Activated gamma-delta T cell treated with anti-CD3 and anti-CD28 coated beads, Interleukin-2, amount 50 U/mL, for 16 hours (primary cell): ENCODE measurements at places on chromosomes 4 and X.

GRCh38 chr4:74772783-74773182 is 21.5 kb downstream of the BTC start:
- DNase-seq, result no peak

DNA sequence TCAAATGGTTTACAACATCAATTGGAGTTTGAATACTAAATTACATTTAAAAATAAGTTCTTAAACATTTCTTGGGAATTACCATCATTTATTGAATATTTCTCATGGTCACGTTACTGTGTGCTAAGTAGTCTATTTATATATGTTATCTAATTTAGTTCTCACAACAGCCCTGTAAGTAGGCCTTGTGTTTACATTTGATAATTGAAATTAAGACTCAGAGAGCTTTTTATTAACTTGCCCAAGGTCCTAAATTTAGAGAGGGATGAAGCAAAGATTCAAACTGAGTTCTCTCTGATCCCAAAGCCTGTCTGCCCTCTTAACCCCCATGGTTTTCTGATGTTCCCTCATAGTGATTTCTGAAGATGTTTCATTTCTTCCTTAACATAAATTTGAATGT is 103.7 kb downstream of the CEP135 start:
- no peak for DNase-seq

DNA sequence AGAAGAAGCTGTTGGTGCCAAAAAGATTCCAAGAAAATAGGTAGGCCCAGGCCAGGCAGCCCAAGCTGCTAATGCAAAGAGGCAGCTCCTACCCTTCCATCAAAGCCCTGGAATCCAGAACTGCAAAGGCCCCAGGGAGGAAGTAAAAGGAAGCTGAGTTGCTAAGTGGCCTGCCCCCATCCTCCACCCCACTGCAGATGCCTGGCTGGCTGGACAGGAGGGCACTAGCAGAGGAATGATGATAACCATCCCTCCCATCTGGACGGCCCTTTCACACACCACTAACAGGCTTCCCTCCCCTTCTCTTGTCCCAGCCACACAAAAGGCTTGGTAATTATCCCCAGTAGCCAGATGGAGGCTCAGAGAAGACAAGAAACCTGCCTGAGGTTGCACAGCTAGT is 32.4 kb upstream of the PJA1 start:
- DNase-seq, result no peak

DNA sequence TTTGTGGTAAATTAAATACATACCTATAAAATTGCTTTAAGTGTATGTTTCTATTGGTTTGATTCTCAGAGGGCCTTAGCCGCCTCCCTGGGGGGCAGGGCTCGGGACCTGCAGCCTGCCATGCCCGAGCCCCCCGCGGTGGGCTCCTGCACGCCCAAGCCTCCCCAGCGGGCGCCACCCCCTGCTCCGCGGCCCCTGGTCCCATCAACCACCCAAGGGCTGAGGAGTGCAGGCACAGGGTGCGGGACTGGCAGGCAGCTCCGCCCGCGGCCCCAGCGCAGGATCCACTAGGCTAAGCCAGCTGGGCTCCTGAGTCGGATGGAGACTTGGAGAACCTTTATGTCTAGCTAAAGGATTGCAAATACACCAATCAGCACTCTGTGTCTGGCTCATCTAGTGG is 108.3 kb upstream of the INPP4B start:
- DNase-seq, result no peak

GRCh38 chr4:134727696-134728095 is 526.1 kb upstream of the PABPC4L start:
- no peak for DNase-seq

DNA sequence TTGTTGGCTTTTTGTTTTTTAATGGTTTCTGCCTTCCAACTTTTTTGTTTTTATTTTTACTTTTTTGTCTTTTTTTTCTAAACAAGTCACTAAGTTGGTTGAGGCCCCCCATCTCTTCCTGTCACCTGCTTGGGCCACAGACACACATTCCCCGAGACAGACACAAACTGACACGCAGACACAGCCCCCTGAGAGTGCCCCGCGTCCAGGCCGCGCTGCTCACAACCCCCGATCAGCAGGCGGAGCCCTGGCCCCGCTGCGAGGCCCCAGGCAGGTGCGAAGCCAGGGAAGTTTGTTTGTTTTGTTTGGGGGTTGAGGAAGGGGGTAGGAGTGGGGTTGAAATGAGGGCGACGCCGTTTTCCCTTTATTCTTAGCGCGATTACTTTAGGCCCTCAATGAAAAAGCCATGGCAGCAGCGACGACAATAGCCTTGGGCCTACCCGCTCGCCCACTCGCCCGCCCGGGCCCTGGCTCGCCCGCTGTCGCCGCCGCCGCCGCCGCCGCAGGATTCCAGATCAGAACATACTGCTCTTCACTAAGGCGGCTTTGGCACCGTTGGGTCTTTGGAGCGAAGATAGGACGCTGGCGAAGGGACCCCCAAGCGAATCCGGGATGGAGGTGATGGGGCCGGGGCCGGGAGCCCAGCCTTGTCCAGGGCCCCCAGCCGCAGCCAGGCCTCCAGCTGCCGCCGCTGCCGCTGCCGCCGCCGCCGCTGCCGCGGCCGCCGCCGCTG is 3.1 kb downstream of the PHOX2B start:
- DNase-seq, result no peak

DNA sequence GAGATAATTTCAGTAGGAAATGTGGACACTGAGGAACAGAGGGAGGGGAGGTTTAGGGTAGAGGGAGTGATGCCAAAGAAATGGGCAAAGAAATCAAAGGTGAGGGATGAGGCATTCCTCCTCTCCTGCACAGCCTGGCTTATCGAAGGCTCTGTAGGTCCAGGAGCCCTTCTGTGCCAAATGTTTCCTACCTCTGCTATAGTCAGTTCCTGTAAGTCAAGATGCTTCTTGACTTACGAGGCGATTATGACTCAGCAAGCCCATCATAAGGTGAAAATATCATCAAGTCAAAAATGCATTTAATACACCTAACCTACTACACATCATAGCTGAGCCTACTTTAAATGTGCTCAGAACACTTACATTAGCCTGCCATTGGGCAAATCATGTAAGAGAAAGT is 60.0 kb upstream of the ARHGAP24 start:
- no peak for DNase-seq

GRCh38 chr4:12145106-12145505 is 716.4 kb upstream of the HS3ST1 start:
- DNase-seq, result no peak

DNA sequence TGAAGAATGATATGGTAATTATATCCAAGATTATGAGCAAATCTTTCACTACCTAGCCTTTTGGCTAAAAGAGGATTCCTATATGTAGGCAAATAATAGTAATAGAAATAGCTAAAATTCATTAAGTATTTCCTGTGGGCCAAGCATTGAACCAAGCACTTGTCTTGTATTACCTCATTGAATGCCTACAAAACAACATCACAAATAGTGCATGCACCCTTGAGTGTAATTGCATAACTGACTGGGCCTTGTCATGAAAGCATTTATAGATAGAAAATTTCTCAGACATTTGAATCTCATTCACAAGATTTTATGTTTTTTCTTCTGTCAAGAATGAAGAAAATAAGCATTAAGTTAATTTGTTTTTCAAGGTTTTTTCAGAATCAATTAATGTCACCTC is 3.9 kb upstream of the HPGDS start:
- no peak for DNase-seq

DNA sequence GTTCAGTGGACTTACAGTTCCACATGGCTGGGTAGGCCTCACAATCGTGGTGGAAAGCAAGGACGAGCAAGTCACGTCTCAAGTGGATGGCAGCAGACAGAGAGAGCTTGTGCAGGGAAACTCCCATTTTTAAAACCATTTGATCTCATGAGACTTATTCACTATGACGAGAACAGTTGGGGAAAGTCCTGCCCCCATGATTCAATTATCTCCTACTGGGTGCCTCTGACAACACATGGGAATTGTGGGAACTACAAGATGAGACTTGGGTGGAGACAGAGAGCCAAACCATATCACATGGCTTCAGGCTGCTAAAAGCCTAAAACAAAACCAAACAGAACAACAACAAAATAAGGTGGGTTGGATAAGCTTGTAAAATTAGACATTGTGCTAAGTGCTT is 194.4 kb upstream of the CPEB2 start:
- DNase-seq, result no peak

GRCh38 chr4:116453127-116453526 is 632.2 kb downstream of the TRAM1L1 start:
- no peak for DNase-seq

- DNase-seq, result no peak
Observed at GRCh38 chrX:96405842-96406241, 278.8 kb upstream of the DIAPH2 start.

DNA sequence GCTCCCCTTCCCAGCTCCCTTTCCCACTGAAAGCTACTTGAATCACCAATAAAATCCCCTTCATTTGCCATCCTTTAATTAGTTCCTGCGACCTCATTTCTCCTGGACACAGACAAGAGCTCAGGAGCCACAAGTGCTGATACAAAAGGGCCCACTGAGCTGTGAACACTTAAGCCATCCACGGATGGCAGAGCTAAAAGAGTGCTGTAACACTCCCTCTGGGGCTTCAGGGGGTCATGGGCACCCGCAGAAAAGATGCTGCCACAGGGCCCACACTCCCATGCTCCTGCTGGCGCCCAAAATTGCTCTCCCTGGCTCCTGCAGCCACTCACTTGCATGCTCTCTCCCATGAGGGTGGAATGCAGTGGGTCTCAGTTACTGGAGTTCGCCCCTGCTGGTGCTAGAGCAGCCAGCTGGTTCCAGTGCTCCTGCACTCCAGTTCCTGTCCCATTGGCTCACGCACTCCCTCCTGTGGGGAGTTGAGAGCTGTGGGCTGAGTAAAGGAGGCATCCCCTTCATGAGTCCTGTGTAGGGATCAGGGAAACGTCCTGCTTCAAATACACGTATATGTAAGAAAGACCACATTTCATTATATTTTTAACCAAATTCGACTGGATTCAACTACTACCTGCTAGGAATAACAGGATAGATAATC is 1291.0 kb downstream of the ARAP2 start:
- DNase-seq, result no peak

DNA sequence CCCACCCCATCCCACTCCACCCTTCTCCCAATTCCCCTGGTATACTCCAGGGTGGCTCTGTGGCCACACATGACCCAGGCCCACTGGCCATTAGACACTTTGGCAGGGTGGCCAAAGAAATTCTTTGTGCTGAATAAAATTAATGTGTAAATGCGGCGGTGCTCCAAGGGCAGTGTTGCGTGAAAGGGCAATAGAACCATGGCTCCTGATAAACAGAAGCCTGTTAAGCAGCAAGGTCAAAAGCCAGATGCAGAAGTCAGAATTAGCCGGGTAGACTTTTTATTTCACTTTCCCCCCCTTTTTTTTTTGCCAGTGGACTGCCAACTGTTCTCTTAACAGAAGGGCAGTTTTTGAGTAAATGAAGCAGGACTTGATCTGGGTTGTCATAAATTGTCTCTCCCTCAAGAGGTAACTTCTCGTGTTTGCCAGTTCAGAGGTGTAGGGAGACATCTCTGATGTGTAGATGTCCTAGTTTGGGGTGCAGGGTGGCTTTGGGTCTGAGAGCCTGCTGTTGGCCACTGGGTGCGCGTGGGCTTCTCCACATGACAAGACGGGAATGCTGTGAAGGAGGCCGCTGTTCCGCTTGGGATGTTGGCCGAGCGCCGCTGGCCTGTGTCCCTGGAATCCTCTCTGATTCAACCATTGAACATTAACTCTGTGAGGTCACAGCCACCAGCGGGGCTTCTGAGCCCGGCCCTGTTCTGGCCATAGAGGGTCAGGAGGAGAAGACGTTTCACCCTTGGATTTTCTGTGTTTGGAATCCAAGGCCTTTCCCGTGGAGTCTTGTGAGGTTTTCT is 139.5 kb downstream of the TBL1X start:
- no peak for DNase-seq

- no peak for DNase-seq
Observed at GRCh38 chr4:132065940-132066495, 1083.1 kb upstream of the PCDH10 start.

- DNase-seq, result no peak
Observed at GRCh38 chr4:31234494-31234893, 514.3 kb downstream of the PCDH7 start.

- DNase-seq, result no peak
Observed at GRCh38 chrX:72121383-72121782, 10.3 kb downstream of the RTL5 start.

DNA sequence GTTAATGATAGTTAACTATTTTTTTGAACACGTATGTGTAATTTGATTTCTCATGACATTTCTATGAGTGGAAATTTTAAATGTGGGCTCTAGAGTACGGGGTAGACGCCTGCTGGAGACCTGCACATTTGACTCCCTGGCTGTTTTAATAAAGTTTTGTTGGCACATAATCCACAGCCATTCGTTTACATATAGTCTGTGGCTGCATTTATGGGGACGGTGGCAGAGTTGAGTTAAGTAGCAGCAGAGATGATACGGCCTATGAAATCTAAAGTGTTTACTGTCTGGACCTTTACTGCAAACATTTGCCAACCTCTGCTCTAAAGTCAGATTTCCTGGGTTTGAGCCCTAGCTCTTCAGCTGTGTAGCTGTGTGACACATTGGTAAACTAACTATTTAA is 118.8 kb downstream of the CHRNA9 start:
- no peak for DNase-seq

- no peak for DNase-seq
Observed at GRCh38 chrX:40104630-40104984, 6.8 kb upstream of the BCOR start.

GRCh38 chr4:88008122-88008742 is 797 bp downstream of the PKD2 start:
- DNase-seq, result no peak

DNA sequence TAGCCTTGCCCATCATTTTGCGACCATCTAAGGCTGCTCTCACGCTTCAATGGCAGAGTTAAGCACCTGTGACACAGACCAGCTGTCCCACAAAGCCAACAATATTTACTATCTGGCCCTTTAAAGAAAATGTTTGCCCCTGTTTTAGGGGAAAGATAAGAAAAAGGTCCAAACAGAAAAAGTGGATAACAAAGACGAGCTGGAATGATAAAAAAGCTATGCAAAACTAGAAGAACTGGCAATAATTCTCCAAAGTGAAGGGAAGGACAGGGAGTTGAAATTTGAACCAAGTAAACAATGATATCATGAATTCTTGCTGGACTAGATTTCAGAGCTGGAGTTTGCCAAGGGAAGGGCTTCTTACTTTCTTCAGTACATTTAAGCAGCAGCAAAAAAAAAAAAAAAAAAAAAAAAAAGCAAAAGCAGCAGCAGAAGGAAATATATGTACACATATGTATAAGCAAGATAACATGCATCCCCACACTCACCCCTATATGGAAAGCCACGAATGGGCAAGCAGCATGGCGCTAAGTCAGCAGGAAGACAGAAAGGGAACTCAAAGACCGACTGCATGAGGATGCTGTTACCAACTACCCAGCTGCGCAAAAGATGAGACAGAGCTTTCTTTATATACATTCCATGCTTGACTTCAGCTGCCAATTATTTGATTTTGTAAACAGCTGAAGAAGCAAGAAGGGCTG is 12.5 kb downstream of the TRAPPC2 start:
- DNase-seq, result no peak

- DNase-seq, result no peak
Observed at GRCh38 chrX:83845397-83845796, 15.5 kb upstream of the CYLC1 start.

GRCh38 chr4:127239902-127240763 is 392.6 kb upstream of the INTU start:
- no peak for DNase-seq

GRCh38 chrX:136425996-136426395 is 61.8 kb upstream of the BRS3 start:
- no peak for DNase-seq

GRCh38 chr4:52750819-52751486 is at the start of gene ERVMER34-1:
Gene ERVMER34-1 (minus strand): TSS chr4:52751425. CDS start chr4:52745520, 5,905 bp downstream.
- DNase-seq, result no peak
